ENCODE measurements at places on chromosomes 13 and 19.
A peak's percentile ranks its signal among the peaks of the same experiment; 100 is the strongest.

DNA sequence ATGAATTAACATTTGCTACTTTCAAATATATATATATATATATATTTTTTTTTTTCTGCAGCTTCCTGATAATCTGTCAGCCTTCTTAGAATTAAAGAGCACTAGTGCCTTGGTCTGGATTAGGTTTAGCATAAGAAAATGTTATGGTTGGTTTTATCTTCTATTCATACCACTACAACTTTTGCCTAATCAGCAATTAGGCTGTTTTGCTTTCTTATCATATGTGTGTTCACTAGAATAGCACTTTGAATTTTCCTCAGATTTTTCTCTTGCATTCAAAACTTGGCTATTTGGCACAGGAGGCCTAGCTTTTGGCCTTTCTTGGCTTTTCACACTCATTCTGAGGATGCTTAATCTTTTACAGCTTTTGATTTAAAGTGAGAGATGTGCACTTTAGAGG is 1468.1 kb downstream of the PCDH9 start:
- DNase-seq = no peak

DNA sequence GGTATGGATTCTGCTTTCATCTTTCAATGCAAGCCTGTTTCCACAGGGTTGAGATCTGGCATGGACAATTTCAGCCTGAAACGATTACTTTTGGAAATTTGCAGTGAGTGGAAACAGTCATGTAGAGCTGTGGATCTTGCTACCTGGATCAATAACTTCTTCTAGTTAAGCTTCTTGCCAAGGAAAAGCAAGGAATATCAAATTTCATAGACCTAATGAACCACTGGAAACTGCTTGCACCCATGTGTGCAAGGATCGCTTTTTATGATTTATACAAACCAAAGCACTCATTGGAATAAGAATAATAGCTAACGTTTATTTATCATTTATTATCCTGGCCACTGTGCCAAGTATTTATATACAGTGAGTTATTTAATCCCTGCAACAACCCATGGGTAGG is 392.8 kb downstream of the KCNRG start:
- DNase-seq = no peak

DNA sequence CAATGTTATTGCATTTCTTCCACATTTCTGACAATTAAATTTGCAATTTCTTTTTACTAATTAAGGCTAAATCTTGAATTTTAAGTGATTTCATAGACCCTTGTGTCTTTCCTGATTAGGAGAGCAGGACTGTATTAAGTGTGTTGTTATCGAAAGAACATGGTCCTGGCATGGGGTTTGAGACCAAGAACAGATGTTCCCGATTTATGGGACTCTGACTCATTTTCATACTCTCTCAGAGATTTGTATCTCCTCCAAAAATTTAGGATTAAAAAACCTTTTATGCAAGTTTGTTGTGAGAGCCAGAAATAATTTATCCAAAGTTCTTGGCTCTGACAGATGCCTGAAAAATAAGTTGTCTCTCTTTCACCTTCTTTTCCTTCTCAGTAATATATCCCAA is 589.3 kb upstream of the ARGLU1 start:
- DNase-seq = no peak

DNA sequence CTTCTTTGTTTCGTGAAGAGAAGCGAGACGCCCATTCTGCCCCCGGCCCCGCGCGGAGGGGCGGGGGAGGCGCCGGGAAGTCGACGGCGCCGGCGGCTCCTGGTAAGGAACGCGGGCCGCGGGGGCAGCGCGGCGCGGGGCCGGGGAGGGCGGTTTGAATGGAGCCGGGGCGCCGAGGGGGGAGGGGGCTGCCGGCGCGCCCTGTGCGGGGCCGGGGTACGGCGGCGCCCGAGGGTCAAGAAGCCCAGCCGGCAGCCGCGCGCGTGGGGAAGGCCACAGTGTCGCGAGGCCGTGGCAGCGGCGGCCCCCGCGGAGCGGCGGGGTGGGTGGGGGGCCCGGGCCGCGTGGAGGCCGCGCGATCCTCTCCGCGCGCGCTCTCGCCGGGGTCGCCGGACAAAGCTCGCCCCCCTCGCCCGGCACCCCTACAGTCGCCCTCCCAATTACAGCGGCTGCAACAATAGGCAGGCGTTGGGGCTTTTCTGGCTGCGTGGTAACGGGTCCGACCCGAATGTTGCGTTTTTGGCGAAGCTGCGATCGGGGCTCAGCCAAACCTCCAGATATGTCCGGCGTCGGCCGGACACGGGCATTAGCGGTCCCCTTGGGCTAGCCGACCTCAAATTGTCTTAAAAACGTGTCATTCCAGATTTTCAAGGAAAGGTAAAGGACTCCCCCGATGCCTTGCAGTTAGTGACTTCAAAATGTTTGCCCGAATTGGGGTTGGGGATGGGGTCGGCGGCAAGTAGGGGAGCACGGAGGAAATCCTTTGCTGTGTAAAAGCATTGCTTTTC is 437 bp downstream of the SMARCA4 start:
- no peak for DNase-seq

- no peak for DNase-seq
These were observed 123.1 kb downstream of the CDK8 start for GRCh38 chr13:26377038-26377437.

DNA sequence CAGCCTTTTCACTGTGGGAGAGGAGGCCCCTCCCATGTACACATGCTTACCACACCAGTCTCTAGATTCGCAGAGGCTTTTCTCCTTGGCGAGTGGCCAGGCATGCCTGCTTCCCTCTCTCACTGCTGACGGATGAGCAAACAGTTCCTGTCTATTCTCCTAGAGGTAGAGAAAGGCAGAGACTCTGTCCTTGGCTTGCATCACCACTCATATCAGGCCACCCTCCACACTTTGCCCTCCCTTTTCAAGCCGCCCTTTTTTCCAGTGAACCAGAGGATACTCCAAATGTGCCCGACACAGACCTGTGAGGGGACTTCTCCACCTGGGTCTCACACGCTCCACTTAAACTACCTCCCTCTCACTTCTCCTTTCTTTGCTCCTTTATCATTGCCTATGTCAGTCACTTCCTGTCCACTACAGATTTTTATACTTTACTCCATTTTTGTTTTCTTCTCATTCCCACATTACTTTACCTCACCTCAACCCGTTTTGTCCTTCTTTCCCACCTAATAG is 284.6 kb downstream of the DNAJC15 start:
- peak; percentile 71 for DNase-seq

DNA sequence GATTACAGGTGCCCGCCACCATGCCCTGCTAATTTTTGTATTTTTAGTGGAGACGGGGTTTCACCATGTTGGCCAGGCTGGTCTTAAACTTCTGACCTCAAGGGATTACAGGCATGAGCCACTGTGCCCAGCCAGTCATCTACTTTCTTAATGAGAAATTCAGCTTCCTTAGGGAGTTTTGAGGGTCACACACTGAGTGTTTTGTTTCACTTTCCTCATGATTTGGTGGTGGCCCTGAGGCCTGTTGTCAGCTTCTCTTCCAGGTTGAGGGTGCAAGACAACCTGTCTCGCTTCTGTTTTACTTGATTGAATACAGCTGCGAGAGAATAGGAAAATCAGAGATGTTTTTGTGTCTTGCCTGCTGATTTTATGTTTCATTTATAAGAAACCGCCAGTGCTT is 9.9 kb downstream of the FRY start:
- DNase-seq = no peak

Measured in omental fat pad (tissue), 4 donors.